ENCODE measurements at places on chromosomes 1 and 21. TPM values are rescaled to one million over a fixed set of nuclear protein-coding genes. Genes with fewer than 3 reads are reported as not detected.

The HYI gene
- total RNA-seq, result 14.8 TPM

The GSTM5 gene
- total RNA-seq, result 0.13 TPM

The TRIM58 gene
- total RNA-seq, result not detected

The PRRX1 gene
- 5.6 TPM for total RNA-seq

The DNMT3L gene
- not detected for total RNA-seq

The NTNG1 gene
- 93.8 TPM for total RNA-seq

The HCRTR1 gene
- total RNA-seq, result not detected

The ATP1A4 gene
- not detected for total RNA-seq

The SELENBP1 gene
- not detected for total RNA-seq

The MATN1 gene
- not detected for total RNA-seq

Measured in A673 (cell line).